Activated CD4-positive, alpha-beta T cell treated with anti-CD3 and anti-CD28 coated beads, Interleukin-2, amount 50 U/mL, for 24 hours (primary cell): ENCODE measurements at places on chromosomes 12 and 14.
A peak's percentile ranks its signal among the peaks of the same experiment; 100 is the strongest.

- DNase-seq = no peak
These were observed 138.8 kb upstream of the WSCD2 start for GRCh38 chr12:107990325-107990724.

DNA sequence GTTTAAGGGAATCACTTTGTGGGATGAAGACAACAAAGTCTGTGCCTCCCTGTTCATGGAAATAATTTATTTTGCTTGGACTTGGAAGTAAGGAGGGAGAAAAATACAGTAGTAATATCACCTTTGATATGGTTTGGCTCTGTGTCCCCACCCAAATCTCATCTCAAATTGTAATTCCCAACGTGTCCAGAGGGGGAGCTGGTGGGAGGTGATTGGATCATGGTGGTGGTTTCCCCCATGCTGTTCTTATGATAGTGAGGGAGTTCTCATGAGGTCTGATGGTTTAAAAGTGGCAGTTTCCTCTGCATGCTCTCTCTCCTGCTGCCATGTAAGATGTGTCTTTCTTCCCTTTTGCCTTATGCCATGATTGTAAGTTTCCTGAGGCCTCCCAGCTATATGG, 460.7 kb downstream of the NOVA1 start:
- no peak for DNase-seq

GRCh38 chr12:122891661-122892525, 4.0 kb downstream of the VPS37B start:
- DNase-seq = no peak

DNA sequence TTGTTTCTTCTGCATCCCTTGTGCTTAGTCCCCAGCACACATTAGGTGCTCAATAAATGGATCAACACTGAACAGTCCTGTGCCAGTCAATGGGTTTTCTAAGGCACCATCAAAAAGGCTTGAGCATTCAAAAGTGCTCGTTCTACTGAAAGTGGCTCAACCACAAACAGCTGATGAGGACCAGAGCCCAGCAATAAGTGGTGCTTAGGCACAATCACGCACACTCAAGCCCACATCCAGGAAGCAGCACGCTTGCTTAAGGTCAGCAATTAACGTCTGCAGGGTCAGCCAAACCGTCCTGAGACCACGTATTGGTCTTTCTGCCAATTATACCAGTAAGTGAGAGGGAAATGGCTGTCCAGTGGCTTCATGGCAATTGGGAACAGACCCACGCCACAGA, 56.5 kb downstream of the PRIMA1 start:
- DNase-seq = no peak

- DNase-seq = no peak
These were observed 29.6 kb upstream of the NTF3 start for GRCh38 chr12:5402009-5402935.

GRCh38 chr14:34228650-34228976, 233.4 kb downstream of the SPTSSA start:
- no peak for DNase-seq

GRCh38 chr14:77264466-77265186, 6.4 kb downstream of the NGB start:
- no peak for DNase-seq

DNA sequence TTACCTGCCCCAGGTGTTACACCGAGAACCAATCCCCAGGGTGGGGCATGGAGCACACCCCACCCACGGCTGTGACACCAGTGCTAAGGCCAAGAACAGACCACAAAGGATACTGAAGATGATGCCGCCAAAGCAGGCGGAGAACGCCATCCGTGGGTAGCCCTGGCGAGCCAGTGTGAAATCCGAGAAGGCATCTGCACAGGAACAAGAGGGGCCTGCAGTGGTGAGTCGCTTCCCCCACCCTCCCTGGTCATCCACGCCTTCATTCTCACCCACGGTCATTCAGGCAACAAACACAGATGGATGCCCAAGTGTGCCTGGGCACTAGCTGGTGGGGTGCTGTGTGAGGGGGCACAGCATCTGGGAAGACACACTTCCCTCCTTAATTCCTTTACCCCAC, 28.5 kb downstream of the SLC8B1 start:
- DNase-seq = no peak

- DNase-seq = peak; percentile 44
These were observed at the start of gene CSRP2 for GRCh38 chr12:76878899-76879709. TSS of gene CSRP2 (minus strand) at chr12:76879019. CDS start at chr12:76866260, 12,759 bp downstream.

- no peak for DNase-seq
These were observed 12.1 kb downstream of the LTBP2 start for GRCh38 chr14:74599946-74600345.

GRCh38 chr12:5548152-5548943, 116.4 kb downstream of the NTF3 start:
- no peak for DNase-seq

DNA sequence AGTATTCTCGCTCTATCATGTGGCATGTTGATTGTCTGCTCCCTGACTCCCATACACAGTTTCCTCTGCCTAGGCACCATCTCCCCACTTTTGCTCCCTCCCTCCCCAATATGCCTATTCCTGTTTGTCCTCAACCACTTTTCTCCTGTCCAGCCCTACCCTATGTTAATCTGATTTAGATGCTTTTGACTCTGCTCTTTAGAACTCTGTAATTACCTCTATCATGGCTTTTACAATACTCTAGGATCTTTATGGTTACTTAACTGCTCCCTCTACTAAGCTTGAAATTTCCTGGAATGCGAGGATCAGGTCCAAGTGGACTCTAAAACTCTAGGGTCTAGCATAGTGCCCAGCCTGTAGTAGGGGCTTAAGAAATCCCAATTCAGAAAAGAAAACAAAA, 68.6 kb downstream of the TGFB3 start:
- no peak for DNase-seq
